ENCODE measurements at places on chromosomes 7 and 10. TPM values are rescaled to one million over a fixed set of nuclear protein-coding genes. Genes with fewer than 3 reads are reported as not detected.

DNA sequence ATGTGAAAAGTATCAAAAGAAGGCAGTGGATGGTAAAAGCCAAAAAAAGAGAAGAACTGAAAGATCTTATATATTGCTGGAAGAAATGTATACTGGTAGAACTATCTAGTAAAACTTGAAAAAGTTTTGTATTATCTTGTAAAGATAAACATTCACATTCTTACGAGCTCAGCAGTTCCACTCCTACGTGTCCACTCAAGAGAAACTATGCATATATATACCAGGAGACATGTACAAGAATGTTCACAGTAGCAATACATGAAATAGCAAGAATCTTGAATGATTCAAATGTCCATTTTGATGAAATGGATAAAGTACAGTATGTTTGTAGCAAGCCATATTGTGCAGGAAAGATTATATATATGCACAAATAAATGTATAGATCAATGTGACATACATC is 155.0 kb downstream of the RNF133 start:
- no peak for ATAC-seq

DNA sequence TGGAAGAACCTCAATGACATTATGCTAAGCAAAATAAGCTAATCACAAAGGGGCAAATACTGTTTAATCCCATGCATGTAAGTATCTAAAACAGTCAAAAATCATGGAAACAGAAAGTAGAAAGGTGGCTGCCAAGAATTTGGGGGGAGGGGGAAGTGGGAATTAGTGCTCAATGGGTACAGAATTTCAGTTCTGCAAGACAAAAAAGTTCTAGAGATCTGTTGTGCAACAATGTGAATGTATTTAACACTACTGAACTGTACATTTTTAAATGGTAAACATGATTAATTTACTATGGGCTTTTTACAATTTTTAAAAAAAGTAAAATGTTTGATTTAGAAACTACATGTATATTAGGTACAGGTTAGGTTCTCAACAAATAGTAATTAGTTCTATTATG is 11.9 kb downstream of the EZH2 start:
- no peak for ATAC-seq

DNA sequence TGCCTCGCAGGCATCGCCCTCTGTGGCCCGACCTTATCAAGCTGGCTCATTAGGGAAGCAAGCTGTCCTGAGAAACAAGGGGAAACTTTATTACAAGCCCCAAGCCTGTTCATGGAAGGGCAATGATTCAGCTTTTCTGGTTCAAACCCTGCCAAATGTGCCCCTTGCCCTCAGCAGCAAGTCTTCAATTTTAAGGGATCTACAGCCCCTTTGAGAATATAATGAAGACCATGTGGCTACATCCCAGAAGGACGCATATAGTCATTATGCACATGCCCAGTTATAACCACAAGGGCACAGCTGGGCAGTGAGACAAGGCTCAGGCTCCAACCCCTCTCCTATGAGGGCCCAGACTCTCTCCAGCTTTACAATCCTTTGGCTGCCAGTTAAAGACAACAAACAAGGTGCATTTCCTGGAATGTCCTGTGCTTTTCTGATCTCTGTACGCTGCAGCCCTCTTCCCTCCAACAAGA is 56.7 kb downstream of the DDC start:
- no peak for ATAC-seq

DNA sequence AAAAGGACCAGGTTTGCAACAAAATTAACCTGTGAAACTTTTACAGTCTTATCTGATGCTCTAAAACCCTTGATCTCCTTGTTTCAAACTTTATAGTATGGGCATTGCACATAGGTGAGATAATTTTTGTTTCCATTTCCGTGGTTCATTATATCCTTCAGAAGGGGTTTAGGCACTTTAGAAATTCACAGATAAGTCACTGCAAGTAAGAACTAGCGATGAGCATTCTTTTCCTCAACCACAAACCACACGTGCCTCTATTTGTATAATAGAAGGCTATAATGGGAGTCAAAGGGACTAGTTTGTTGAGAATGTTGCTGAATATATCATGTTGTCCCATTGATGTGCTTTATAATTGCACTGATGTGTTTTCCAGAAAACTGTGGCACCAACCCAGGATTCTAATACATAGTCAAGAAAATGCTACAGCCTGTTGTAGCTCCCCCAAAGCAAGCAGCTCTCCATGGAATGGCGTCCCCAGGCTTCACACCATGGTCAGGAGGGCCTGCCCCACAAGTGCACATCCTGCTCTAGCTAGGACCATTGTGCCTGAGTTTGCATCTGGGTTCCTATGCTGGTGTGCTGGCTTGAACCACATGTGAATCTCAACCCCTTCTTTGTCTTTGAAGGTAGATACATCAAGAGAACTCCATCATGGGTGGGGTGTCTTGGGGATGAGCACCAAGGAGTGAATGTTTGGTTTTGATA is 14.0 kb upstream of the ATXN7L1 start:
- no peak for ATAC-seq

- ATAC-seq, result peak; percentile 60
These were observed 1.1 kb downstream of the TRRAP start for GRCh38 chr7:98879198-98879978.

Gene TEX47
- not detected for total RNA-seq

Gene LBX1
- total RNA-seq, result not detected

Gene FBXO24
- 0.32 TPM for total RNA-seq

Data from esophagus mucosa (tissue), 1 donor.